GM19239 (cell line): ENCODE measurements at places on chromosomes 13 and 19.

GRCh38 chr13:104759069-104759468, 1692.9 kb upstream of the SLC10A2 start:
- no peak for DNase-seq

GRCh38 chr19:33404506-33405253, 31.2 kb downstream of the CEBPG start:
- no peak for DNase-seq

DNA sequence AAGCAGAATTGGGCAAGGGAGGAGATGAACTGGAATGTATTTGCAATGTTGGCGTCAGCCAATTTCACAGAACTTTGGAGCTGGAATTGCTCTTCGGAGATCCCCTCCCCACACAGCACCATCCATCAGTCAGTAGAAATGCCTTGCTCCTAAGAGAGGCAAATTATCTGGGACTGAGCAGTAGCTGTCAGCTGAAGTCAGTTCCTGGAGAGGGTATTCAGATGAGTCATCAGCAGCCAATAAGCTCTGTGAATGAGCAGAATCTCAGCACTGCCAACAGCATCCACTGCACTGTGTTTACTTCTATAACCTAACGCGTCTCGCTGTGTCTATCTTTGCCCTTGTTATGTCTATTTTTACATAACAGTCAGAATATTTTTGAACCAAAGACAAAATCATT, 213.7 kb downstream of the SLITRK5 start:
- DNase-seq = no peak

DNA sequence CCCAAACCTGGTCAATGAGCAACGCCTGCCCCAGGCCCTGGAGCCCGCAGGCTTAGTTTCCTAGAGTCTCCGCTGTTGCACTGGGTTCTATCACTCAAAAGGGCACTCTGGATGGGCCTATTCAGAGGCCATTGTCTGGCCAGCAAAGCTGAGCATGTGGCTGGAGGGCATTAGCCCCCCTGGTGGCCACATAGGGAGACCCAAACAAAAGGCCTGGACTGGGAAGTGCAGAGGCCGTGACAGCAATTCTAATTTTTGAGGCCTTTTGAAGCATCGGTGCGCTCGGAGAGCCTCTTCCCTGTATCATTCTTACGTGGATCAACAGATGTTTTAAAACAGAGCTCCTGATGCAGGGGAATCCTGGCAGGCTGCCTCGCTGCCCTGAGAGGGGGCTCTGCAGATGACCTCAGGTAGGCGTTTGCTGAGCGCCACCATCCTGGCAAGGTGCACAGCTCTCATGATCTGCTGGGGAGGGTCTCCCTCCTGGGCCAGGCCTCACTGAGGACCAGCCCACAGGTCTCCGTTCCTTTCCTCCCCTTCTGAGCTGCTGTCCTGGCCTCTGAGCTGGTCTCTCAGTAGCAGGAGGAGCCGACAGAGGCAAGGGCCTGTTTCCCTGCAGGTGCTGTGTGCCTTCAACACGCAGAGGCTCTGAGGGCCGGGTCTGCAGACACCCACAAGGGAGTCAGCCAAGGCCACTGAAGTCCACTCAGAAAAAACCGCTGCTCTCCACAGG, 190.5 kb downstream of the URI1 start:
- no peak for DNase-seq

DNA sequence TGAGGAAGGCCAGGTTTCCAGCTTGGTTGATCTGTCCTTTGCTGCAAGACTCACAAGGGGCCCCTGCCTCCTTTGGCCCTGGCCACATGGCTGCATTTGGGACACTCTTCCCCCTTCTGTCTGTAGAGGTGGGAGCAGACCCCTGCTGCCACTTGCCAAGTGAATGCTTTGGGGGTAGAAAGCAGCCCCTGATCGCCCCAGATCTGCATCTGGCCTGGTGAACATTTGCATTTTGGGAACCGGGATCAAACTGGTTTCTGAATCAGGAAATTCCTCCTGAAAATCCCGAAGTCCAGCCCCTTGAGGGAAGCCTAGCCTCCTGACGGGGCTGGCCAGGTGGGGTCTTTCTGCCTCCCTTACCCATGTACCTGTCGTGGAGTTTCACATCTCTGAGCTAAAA, 14.9 kb downstream of the DPF1 start:
- no peak for DNase-seq

DNA sequence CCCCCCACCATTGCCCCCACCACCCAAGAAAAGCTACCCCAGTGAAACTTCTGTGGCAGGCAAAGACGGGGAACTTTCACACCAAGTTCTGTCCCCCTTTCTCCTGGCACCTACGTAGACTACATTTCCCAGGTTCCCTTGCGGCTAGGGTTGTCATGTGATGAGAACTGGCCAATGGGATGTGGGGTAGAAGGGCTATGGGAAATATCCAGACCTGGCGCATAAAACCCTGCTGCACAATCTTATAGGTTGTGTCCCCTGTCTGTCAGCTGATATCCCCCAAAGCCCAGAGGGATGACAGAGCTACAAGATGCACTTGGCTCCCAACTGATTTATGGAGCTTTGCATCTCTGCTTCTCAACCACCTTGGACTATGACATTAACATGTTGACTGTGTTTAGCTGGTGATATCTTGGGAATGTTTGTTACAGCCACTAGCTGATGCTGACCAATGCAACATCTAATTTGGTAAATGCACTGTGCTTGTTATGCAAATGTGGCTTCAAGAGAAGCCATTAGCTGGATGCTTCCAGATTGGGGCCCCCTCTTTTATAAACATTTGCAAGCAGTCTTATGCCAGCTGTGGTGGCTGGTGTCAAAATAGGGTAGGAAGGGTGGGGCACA, 6.1 kb downstream of the SH2D3A start:
- DNase-seq = no peak
